ENCODE measurements at places on chromosomes 12 and 14.

DNA sequence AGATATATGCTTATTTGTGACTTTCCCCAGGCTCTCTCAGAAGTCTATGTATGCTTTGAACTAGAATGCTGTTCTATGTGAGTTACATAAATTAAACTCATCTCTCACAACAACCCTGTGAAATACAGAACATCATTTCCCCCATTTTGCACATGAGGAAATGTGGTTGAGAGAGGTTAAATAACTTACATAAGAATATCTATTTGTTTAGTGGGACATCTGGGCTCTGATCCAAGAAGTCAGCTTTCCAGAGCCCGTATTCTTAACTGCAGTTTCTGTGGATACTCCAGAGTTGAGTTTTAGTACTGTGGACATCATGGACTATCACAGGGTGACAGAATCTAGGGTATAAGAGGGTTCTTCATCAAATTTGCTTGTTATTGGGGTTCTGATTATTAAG lies 242.5 kb upstream of the ARHGAP5 start:
- DNase-seq: no peak

- no peak for DNase-seq
Measured at GRCh38 chr14:53042480-53042879, 91.6 kb upstream of the FERMT2 start.

GRCh38 chr12:12804011-12804410 lies 9.1 kb upstream of the DDX47 start:
- DNase-seq: no peak

- no peak for DNase-seq
Measured at GRCh38 chr12:19189522-19189921, 60.0 kb downstream of the PLEKHA5 start.

GRCh38 chr12:113174461-113175384 lies 10.6 kb downstream of the DDX54 start:
- DNase-seq: peak; percentile 83

- DNase-seq: no peak
Measured at GRCh38 chr12:99147130-99147529, 500.4 kb upstream of the GARIN6 start.

DNA sequence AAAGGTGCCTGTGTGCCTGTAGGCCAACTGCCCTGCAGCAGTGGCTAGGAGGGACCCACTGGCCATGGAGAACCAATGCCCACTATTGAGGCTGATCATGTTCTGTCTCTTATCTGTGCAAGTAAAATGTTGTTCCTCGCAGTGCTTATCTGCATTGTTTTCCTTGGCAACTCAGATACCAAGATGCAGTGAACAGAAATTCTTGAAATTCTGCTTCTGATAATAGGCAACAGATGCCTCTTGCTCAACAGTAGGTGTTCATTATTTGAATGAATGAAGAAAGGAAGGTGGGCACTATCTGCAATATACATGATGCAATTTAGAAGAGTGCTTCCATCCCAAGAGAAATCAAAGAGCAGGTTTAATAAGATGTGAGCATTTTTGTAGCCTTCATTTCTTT lies 232.2 kb downstream of the NUAK1 start:
- DNase-seq: no peak

GRCh38 chr12:86015026-86015425 lies 140.9 kb downstream of the NTS start:
- no peak for DNase-seq

- no peak for DNase-seq
Measured at GRCh38 chr14:50657753-50658152, 10.4 kb downstream of the SAV1 start.

DNA sequence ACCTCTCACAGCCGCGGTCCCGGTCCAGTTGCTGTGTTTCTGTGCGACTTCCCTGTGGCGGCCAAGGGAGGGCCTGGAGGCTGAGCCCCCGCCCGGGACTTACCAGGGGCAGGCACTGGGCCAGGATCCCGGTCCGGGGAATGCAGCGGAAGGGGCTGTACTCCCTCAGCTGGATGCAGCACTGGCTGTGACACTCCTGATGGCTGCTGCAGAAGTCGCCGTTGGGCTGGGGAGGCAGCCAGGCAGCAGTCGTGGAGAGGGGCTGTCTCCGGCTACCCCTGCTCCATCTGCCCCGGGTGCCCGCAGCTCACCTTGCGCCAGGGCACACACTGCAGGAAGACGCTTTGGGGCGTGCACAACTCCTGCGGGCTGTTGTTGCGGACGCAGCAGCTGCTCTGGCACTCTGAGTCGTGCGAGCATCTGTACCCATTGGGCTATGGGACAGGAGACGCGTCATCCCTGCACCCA lies 6.2 kb downstream of the LRCOL1 start:
- no peak for DNase-seq

GRCh38 chr12:111410431-111411184 lies 4.9 kb downstream of the SH2B3 start:
- DNase-seq: no peak

GRCh38 chr12:32756476-32757066 lies 874 bp upstream of the YARS2 start:
- DNase-seq: no peak

- DNase-seq: no peak
Measured at GRCh38 chr12:25482625-25483024, 70.5 kb downstream of the LMNTD1 start.

DNA sequence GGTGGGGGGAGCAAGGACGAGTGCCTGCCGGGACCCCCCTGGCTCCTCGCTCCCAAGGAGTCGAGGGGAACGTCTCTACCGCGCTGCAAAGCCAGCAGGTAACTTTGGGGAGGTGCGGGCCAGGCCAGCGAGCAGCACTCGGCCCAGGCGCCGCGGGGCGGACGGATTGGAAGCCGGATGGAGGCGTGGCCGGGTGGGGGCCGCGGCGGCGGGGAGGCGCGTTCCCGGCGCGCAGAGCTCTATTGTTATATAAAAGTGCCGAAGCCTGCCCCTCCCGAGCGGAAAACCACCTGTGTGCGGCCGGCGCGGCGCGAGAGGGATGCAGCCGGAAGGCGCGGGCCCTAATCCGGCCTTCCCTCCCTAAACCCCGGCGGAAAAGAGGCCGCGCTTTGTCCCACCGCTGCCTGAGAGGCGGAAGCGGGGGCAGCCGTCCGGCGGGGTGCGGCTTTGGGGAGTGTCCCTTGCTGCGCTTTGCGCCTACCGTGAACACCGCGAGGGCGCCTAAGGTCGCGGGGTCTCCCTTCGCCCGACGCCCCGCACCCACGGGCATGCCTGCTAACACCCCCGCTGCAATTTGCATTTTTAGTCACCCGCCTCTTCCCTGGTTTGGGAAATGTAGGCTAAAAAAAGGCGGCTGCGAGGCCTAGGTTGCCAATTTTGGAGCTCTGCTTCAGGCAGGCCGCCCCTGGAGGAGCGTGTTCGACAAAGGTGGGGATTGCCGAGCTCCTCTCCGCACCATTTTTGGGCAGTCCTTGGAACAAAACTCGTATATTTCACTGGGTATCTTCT lies 1.7 kb upstream of the DUSP6 start:
- DNase-seq: peak; percentile 79

DNA sequence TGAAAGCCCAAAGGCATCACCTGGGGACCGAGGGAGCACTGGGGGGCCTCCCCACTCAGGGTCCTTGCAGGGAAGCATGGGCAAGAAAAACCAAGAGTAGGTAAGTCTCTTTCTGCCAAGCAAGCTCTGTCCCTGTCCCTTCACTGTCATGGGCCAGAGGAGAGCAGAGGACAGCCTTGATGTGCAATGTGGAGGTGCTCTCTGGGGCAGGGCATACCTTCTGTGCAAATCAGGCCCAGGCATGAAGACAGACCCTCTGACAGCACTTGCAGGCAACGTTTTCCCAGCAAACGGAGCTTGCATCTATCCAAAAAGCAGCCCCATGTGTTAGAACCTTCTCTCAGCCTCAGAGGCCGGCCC lies 192.5 kb upstream of the PWP1 start:
- no peak for DNase-seq

All from B cell (primary cell).